Activated CD8-positive, alpha-beta memory T cell treated with anti-CD3 and anti-CD28 coated beads for 4 hours (primary cell): ENCODE measurements at places on chromosomes 1 and 21.
A peak's percentile ranks its signal among the peaks of the same experiment; 100 is the strongest.

DNA sequence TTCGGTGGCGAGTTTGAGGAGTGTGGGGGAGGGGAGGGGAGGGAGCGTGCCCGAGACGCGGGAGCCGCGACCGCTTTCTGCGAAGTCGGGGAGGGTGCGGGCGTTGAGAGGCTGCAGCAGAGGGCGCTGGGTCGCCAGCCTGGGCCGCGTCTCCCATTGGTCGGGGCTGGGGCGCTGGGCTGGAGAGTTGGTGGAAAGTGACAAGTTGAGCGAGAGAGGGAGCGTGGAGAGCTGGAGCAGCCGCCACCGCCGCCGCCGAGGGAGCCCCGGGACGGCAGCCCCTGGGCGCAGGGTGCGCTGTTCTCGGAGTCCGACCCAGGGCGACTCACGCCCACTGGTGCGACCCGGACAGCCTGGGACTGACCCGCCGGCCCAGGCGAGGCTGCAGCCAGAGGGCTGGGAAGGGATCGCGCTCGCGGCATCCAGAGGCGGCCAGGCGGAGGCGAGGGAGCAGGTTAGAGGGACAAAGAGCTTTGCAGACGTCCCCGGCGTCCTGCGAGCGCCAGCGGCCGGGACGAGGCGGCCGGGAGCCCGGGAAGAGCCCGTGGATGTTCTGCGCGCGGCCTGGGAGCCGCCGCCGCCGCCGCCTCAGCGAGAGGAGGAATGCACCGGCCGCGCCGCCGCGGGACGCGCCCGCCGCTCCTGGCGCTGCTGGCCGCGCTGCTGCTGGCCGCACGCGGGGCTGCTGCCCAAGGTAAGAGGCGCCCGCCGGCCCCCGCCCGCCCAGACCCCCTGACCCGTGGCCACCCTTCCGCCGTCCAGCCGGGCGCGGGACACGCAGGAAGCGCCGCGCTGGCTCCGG lies at the start of gene ROR1:
Gene ROR1, plus strand, starts transcription at position 203 of the 802 bp plus-strand sequence.
- DNase-seq, result no peak

DNA sequence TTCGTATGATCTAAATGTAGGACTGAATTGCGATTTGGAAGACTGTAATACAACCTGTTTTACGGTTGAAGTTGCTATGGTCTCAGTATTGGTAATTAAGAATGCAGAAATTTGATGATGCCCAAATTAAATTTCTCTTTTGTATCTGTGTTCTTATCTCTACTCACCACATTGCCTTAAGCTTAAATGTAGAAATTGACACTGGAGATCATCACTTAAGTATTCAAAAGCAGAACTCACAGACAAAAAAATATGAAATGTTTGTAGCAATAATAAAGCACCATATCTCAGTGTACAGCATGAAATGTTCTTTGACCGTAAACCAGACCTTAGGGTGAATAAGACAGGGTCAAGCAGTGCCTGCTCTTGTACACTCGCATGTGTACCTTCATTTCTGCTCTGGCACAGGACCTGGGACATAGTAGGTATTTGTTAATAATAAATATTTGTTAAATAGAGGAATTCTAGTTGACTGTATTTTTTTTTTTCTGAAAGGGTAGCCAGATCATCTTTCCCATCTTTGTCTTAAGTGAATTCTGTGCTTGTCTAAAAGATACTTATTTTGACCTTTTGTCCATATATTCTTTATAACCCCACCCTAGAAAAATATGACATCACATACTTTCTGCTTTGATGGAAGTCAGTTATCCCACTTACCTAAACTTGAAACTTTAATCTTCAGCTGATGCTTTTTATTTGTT lies 1.5 kb downstream of the CDC7 start:
- DNase-seq, result no peak

DNA sequence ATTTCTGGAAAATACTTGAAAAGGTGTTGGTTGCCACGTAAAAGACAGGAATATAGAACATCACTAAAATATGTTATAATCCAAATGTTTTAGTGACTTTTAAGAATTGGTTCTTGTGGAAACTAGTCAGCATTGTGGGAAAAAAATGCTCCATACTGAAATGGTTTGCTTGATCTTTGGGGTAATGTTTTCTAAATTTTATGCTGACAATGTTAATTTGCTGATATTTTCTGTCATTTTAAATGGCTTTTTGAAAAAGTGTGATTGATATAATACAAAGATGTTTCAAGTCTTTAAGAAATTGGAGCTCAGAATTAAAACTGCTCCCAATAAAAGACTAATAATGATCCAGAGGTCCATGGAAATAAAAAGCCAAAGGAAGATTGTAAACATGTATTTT lies 610.9 kb downstream of the ADGRL2 start:
- DNase-seq, result no peak

DNA sequence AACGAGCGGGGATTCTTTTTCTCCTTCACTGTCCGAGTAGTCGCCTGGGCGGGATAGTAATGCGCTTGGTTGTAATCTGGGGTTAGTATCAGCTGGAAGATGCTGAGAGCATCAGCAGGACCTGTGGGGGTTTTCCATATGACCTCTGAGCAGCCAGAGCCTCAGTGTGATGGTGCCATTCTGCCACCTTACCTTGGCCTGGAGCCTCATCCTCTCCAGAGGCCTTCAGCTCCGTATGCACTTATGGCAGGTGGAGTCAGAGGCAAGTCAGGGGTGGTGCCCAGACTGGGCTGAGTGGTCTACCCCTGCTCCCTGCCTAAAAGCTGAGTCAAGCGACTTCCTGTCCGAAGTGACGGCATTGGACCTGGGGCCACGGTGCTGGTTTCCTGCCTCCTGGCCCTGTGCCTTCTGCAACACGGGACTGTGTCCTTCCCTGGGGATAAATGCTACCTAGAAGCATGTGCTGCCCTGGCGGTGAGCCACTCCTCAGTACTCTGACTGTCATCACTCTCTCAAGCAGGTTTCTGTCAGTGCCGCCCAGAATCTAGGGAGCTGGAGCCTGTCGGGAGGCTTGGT lies 24.7 kb downstream of the TENT5C start:
- no peak for DNase-seq

GRCh38 chr1:62237950-62238374 lies 43.3 kb downstream of the L1TD1 start:
- no peak for DNase-seq

DNA sequence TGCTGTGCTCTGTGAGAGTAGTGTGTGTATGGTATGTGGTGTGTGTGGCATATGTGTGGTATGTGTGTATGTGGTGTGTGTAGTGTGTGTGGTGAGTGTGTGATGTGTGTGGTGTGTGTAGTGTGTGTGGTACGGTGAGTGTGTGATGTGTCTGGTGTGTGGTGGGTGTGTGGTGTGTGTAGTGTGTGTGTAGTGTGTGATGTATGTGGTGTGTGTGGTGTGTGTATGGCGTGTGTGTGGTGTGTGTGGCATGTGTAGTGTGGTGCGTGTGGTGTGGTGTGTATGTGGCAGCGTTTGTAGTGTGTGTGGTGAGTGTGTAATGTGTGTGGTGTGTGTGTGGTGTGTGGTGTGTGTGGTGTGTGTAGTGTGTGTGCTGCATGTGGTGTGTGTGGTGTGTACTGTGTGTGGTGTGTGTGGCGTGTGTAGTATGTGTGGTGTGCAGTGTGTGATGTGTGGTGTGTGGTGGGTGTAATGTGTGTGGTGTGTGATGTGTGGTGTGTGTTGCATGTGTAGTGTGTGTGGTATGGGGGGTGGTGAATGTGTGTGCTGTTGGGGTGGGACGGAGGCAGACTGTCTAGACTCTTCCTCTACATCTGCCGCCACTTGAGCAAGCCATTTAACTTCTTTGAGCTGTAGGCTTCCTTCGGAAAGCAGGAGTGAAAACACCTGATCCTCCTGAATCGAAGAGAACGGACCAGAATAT lies 33.5 kb downstream of the GPA33 start:
- no peak for DNase-seq

GRCh38 chr1:89978755-89979154 lies 16.2 kb upstream of the ZNF326 start:
- no peak for DNase-seq

DNA sequence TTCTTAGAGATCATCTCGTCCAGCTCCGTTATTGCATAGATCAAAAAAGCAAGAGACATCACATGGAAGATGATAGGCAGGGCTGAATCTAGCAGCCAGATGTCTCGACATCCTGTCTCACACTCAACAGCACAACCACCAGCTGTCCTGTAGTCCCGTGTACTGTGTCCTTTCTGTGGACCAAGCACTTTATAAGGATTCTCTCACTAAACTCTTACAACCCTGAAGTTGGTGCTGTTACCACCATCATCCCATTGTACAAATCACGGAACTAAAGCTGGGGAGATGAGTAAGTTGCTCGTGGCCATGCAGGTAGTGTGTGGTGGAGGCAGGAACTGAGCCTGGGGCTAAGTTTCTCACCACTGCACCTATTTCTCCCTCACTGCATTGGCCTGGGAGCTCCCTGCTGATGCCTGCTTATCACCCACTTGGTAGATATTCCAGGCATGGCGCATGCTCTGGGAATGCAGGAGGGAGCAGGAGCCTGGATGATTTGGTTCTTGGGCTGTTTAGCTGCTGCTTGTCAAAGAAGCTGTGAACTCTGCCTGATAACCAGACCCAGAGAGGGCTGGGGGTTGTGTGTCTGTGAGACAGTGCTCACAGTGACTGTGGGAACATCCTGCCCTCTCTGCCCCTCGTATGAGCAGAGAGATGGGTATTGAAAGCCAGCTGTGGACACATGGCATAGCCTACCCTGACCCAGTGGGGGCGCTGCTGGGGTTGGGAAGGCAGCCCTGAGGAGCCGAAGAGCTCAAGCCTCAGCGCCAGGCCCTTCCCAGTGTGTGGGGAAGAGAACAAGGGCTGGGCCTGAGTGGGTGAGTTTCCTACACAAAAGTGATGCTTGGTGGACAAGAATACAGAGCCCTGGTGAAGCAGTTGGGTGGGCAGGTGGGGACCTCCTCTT lies 13.6 kb downstream of the PPFIA4 start:
- no peak for DNase-seq

DNA sequence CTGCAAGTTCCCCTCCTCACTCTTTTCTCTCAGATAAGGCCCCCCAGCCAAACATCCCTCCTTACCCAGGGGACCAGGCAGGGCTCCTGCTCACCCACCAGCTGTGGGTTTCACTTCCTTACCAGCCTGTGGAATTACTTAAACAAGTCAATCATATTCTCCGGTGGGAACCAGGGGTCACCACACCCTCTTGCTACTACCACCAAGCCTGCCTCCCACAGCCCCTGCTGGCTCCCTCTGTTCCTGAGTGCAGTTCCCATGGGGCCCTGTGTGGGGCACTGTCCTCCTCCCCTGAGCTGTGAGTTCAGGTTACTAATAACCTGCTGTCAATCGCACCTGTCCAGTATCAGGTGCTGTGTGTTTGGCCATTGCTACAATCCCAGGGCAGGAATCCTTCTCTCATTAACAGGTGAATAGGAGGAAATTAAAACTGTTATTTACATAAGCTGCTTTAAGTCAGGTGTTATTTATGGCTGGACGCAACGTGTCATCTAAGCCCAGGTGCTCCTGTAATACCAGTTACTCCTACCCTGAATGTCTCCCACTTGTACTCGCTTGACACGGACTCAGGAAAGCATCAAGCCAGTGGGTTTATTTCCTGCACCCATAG lies 53.1 kb upstream of the LBR start:
- DNase-seq, result no peak

DNA sequence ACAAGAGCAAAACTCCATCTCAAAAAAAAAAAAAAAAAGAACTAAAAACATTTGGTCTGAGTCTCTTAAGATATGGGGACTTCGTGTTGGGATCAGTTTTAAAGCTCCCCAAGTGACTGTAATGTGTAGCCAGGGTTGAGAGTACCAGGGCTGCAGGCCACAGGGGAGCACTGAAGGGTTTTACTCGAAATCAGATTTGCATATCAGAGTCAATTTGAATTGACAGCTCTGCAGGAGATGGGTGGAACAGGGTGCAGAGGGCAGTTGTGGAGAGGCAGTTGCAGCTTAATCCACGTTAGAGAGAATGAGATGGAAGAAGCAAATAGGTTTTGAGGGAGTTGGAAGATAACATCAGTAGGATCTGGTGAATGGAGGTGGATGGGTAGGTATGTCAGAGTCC lies 20.6 kb upstream of the ELOA start:
- DNase-seq, result no peak

- peak; percentile 50 for DNase-seq
These were observed 145.0 kb downstream of the DHRS3 start for GRCh38 chr1:12472798-12473551.

- no peak for DNase-seq
These were observed 628.4 kb upstream of the TMPRSS15 start for GRCh38 chr21:19031953-19032352.

GRCh38 chr1:84253036-84253435 lies 48.5 kb upstream of the SAMD13 start:
- no peak for DNase-seq

DNA sequence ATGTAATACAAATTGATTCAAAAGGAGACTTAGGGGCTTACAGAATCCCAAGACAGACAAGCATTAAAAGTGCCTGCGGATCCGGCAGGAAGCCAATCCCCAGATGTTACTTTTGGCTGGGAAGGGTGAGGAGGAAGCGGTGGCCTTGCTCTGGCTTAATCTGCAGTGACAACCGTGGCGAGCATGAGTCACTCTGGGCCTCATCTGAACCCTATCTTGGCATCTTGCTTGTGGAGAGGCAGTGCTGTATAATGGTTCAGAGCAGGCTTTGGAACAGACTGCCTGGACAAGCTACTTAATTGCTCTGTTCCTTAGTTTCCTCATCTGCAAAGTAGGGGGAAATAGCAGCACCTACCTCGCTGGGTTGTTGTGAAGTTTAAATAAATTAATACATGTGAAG lies 74.1 kb downstream of the XCL2 start:
- peak; percentile 15 for DNase-seq

GRCh38 chr1:24226749-24227148 lies 39.7 kb upstream of the IFNLR1 start:
- DNase-seq, result no peak

- DNase-seq, result no peak
These were observed 22.4 kb downstream of the CFHR4 start for GRCh38 chr1:196910215-196910614.

DNA sequence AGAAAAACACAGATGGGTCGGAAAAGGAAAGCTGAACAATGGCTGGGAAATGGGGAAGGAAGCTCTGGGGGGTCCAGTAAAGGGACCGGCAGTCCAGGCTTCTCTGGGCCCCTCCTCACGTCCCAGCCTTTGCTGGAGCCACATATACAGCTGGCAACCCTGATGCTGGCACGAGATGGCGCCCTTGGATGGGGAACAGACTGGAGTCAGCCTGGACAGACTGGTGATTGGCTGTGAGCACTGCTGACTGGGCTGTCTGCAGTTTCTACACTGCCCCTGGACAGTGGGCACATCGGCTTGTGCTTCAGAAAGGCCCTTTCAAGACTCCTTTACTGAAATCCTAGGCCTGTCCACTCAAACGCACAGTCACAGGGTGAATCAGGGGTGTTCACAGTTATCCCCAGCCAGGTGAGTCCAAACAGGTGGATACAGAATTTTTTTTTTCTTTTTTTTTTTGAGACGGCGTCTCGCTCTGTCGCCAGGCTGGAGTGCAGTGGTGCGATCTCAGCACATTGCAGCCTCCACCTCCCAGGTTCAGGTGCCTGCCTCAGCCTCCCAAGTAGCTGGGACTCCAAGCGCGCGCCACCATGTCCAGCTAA lies 31.1 kb upstream of the ZBTB40 start:
- peak; percentile 7 for DNase-seq

GRCh38 chr1:157154940-157155514 lies 16.8 kb upstream of the ETV3 start:
- DNase-seq, result no peak
